Urinary bladder (tissue), 4 donors: ENCODE measurements at places on chromosomes 7 and 10. TPM values are rescaled to one million over a fixed set of nuclear protein-coding genes. Genes with fewer than 3 reads are reported as not detected.

DNA sequence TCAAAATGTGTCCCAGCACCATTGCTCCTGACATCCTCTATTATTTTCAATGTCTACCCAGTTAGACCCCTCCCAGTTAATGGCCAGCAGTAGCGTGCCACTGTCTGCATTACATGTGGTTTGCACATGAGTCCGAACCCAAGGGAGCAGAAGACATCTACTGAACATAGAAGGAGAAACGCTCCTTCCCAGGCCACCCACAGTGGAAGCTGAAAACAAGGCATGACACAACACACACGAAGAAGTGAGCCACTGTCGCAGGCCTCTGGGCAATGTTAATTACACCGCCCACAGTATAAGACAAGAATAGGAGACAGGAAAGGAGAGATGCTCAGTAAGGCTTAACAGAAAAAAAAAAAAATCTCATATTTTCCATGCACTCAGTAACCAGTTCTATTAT lies 50.5 kb downstream of the MKX start:
- DNase-seq = no peak

GRCh38 chr10:72736176-72736827 lies 44.4 kb downstream of the MCU start:
- DNase-seq = no peak

GRCh38 chr10:132743925-132744490 lies 41.9 kb downstream of the NKX6-2 start:
- no peak for DNase-seq

DNA sequence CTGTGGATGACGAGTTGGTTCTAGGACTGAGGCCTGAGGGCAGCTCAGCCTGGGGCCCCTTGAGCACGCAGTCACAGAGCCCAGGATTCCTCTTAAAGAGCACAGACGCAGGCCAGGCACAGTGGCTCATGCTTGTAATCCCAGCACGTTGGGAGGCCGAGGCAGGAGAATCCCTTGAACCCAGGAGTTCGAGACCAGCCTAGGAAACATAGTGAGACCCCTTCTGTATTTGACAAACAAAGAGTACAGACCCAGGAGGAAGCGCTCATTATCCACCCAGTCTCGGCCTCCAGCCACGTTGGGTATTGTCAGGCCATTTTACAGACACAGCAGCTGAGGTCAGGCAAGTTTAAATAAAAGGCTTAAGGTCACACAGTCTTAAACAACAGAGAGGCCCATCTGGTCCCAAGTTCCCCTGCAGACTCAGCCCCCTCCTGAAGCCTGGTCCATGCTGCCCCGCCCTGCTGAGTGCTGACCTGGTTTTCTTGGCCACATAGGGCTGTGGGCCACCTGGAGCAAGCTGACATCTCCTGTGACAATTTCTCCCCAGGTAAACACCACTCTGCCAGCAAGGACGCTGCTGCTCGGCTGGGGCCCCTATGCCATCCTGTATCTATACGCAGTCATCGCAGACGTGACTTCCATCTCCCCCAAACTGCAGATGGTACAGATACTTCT lies 12.6 kb downstream of the RGR start:
- no peak for DNase-seq

GRCh38 chr7:36962367-36962766 lies 238.1 kb upstream of the AOAH start:
- DNase-seq = no peak

DNA sequence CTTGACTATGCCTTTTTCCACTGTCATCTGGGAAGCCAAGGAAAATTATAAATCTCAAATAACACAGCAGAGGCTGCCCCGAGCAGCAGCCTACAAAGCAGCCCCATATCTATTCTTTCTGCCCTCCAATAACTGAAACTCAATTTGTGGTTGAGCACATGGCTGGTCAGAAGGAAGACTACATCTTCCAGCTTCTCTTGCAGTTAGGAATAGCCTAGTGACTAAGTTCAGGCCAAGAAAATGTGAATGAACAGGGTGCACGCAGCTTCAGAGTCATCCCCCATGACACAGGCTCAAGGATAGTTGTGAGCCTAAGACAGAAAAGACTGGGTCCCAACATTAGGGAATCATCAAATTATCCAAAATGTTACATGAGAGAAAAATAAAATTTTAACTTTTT lies 42.3 kb downstream of the CHCHD3 start:
- no peak for DNase-seq

DNA sequence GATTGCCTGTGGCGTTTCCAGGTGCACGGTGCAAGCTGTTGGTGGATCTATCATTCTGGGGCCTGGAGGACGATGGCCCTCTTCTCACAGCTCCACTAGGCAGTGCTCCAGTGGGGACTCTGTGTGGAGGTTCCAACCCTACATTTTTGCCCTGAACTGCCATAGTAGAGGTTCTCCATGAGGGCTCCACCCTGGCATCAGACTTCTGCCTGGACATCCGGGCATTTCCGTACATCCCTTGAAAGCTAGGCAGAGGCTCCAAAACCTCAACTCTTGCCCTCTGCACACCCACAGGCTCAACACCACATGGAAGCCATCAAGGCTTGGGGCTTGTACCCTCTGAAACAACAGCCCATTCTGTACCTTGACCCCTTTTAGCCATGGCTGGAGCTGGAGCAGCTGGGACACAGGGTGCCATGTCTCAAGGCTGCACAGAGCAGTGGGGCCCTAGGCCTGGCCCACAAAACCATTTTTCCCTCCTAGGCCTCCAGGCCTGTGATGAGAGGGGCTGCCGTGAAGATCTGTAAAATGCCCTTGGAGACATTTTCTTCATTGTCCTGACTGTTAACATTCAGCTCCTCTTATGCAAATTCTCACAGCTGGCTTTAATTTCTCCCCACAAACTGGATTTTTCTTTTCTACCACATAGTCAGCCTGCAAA lies 10.0 kb upstream of the FGL2 start:
- no peak for DNase-seq

DNA sequence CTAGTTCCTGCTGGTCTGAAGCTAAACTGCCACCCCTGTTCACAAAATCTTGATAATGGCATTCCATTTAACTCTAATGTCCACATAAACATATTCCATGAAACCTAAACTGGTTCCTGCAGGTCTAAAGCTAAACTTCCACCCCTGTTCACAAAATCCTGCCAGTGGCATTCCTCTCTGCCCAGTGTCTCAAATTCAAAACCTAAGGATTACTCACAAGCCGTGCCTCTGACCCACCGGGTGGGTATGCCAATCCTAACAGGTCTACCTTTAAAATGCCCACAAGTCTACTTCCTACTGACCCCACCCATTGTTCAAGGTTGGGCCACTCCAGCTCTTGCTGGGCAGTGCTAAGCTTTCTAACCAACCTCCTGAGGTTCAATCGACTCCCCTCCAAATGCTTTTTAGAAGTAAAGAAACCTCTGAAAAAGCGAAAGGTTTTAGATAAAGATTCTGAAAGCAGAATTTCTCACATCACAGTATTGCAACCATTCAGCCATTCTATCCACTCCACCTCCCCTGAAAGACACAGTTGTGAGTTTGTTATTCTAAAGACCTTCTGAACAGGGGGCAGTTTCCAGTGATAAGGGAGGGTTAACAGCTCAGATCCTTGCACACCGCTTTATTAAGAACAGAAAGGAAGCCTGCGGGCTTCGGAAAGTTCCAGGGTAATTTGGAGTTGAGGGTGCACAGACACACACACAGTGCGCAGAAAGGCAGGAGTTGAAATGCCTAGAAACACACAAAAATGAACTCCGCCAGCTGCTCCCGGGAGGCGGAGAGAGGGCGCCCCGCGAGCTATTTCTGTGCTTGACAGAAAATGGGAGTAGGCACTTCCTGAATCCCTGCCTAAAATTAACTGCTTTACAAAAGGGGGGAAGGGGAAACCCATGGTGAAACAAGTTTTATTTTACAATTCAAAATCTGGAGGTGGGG lies 87.7 kb downstream of the TNS3 start:
- no peak for DNase-seq

DNA sequence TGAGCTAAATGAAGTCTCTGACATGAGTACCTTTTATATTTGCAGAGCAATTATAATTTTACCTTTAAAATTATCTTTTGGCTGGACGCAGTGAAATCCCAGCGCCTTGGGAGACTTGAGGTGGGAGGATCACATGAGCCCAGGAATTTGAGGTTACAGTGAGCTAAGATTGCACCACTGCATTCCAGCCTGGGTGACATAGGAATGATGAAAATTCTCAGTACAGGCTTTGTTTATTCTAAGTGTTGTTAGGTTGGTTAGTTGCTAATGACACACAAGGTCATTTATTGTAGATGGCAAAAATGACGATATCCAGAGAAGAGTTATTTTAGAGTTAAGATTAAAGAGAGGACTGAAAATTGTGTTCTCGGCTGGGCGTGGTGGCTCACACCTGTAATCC lies 87.6 kb downstream of the XRCC2 start:
- no peak for DNase-seq

GRCh38 chr10:113617086-113617485 lies 46.8 kb downstream of the NRAP start:
- DNase-seq = no peak

DNA sequence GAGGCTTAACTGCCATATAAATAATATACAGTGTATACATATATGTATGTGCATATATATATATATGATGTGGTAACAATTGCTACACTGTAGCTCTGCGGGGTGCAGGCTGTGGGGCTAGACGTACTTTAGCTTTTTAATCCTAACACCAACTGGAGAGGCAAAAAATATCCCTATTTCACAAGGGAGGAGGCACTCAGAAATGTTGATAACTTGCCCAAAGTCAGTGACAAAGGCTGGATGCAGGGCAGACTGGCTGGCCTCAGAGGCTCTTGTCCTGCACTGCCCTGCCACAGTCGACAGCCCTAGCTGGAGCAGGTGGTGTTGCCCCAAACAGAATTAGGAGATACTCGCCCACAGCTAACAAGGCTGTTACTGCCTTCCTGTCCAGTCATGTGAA lies 1.5 kb upstream of the RELN start:
- DNase-seq = no peak

DNA sequence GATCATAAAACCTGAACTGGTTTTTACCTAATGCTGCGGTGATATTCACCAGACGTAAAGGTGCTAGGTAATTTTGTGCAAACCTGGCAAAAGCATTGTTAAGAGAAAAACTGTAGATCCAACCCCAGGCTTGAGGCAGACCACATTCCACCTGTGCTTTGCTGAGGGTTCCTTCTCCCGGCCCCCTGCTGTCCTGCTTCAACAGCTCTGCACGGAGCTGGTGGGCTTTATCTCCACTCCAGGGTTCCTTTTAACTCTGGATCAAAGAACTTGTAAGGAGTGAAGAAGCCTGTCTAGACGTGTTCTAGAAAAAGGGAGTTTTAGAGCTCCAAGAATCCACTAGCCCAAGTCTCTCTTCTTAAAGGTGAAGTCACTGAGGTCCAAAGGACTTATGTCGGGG lies 87.5 kb upstream of the NMT2 start:
- DNase-seq = no peak

DNA sequence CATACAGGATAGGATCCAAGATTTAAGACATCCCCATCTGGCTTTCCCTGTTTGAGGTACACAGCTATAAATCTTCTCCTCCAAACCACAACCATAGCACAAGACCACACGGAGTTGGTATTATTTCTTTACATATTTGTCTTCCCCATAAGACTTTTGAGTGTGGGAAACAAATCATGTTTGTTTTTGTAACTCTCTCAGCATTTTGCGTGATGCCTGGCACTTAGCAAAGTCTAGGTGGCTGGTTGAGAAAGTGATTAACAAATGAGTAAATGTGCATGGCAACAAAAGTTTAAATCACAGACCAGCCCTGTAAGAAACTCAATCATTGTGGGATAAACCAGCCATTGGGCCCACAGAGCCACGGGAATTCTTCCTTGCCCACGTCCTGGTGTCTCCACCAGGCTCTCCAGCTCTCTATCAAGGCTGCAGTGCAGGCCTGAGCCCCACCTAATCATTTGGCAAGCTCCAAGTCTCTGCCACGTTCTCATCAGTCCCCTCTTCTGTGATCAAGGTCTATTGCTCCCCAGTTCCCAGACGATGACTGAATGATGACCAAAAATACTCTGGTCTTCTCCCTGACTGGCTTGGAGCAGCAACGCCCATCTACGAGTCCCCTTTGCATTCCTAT lies 317.8 kb downstream of the TNS3 start:
- DNase-seq = no peak

DNA sequence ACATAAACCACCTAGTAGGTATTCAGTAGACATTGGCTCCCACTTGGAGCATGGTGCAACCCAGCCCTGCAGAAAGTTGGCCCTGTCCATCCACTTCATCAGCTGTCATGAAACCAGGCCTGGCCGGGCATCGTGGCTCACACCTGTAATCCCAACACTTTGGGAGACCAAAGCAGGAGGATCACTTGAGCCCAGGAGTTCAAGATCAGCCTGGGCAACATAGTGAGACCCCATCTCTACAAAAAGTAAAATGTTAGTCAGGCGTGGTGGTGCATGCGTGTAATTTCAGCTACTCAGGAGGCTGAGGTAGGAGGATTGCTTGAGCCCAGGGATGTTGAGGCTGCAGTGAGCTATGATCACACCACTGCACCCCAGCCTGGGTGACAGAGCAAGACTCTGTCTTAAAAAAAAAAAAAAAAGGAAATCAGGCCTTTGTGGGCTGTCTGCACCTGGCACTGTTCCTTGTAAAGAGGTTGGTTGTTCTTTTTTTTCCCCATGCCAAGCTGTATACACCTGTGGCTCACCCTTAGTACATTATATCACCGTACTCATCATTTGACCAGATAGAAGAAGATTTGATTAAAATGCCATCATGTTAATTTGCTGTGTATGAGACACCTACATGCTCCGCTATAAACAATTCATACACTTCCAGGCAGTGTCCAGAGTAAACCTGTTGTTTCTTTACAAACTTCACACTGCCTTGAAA lies 45.4 kb upstream of the GRID1 start:
- DNase-seq = no peak

- no peak for DNase-seq
Measured at GRCh38 chr10:68271196-68271882, 39.4 kb upstream of the ATOH7 start.

DNA sequence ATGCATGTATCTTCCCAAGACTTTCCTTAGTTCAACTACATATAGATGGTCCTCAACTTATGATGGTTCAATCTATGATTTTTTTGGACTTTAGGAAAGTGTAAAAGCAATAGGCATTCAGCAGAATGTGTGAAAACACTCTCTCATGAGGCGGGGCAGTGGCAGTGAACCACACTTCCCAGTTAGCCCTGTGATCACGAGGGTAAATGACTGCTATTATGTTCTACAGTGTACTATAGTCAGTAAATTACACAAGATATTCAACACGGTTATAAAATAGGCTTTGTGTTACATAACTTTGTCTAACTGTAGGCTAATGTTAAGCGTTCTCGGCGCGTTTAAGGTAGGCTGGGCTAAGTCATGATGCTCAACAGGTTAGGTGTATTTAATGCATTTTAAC lies 169.3 kb downstream of the AMPH start:
- no peak for DNase-seq

- DNase-seq = no peak
Measured at GRCh38 chr7:83617858-83618257, 31.1 kb downstream of the SEMA3E start.

Gene ASB10
- not detected for total RNA-seq

Gene TMEM196
- 1.0 TPM for total RNA-seq

Gene SFTPA1
- not detected for total RNA-seq

Gene RET
- total RNA-seq = 2.7 TPM

Gene DPCD
- 13.9 TPM for total RNA-seq

Gene TRPV6
- 0.74 TPM for total RNA-seq

Gene OAT
- total RNA-seq = 183 TPM
